Esophagus squamous epithelium (tissue), 5 donors: ENCODE measurements at places on chromosomes 6 and 20. TPM values are rescaled to one million over a fixed set of nuclear protein-coding genes. Genes with fewer than 3 reads are reported as not detected.

- no peak for DNase-seq
Observed at GRCh38 chr6:145529582-145529981, 205.7 kb downstream of the EPM2A start.

- DNase-seq: no peak
Observed at GRCh38 chr6:69097948-69098347, 462.9 kb downstream of the ADGRB3 start.

- DNase-seq: no peak
Observed at GRCh38 chr6:35203680-35204079, 10.1 kb upstream of the SCUBE3 start.

- DNase-seq: no peak
Observed at GRCh38 chr20:1823450-1823844, 71.8 kb upstream of the SIRPA start.

DNA sequence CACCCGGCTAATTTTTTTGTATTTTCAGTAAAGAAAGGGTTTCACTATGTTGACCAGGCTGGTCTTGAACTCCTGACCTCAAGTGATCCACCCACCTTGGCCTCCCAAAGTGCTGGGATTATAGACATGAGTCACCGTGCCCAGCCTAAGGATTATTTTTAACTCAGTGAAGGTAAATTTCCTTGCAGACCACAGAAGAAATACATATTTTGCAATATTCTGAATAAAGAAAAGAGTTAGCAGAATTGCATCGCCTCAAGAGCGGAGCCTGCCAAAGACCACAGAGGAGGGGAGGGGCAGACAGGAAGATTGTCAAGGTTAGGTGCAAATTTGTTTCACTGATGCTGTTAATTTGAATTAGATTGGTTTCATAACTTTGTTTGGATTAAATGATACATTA is 47.4 kb downstream of the SOD2 start:
- no peak for DNase-seq

- DNase-seq: no peak
Observed at GRCh38 chr6:162712694-162713093, 14.9 kb downstream of the PRKN start.

DNA sequence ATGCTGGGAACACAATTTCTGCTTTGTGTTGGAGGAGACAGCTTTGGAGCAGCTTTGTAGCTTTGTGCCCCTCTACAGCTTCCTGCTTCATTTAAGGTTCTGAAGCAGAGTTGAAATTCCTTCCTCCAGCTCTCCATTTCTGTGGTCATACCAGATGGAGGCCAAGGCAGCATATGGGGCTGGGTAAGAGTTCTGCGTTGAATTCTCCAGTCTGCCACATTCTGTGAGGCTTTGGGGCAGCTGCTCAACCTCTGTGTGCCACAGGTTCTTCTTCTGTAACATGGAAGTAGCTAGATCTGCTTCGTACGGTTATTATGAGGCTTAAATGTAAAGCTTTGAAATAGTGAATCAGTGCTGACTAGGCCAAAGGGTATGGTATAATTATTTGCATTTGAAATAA is 2.9 kb upstream of the TRIM26 start:
- DNase-seq: no peak

The TEAD3 gene
- total RNA-seq: 28.1 TPM

The SLC17A3 gene
- total RNA-seq: not detected

The SIGLEC1 gene
- total RNA-seq: 0.11 TPM

The MLN gene
- not detected for total RNA-seq

The PHF3 gene
- 53.2 TPM for total RNA-seq
